ENCODE measurements at places on chromosomes 2 and 18.

GRCh38 chr18:13597068-13597467 is 129.3 kb downstream of the FAM210A start:
- DNase-seq = no peak

DNA sequence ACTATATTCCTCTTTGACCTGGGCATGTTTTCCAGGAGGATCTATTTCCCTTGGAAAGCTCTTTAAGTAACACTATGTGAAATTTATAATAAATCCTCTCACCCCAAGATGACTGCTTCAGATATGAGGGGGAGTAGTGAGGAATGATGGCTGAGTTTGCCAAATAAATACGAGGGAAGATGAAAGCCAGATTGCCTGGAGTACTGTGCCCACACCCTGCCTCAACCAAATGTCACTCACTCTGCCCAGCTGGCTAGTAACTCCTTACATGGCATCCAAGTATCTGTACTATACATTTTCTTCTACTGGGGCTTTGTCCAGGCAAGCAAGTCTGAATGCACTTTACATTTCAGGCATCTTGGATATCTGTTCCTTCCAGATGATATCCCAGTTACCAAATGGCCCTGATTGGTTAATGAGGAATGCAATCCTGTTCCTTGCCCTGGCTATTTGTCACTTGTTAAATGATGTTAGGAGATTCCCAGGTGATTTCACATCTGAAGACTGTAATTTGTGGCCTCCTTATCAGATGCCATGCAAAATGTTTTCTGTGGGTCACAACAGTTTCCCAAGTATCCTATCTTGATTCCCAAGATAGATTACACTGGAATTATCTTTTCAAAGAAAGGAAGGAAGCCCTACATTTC is 191.8 kb downstream of the IKZF2 start:
- DNase-seq = no peak

DNA sequence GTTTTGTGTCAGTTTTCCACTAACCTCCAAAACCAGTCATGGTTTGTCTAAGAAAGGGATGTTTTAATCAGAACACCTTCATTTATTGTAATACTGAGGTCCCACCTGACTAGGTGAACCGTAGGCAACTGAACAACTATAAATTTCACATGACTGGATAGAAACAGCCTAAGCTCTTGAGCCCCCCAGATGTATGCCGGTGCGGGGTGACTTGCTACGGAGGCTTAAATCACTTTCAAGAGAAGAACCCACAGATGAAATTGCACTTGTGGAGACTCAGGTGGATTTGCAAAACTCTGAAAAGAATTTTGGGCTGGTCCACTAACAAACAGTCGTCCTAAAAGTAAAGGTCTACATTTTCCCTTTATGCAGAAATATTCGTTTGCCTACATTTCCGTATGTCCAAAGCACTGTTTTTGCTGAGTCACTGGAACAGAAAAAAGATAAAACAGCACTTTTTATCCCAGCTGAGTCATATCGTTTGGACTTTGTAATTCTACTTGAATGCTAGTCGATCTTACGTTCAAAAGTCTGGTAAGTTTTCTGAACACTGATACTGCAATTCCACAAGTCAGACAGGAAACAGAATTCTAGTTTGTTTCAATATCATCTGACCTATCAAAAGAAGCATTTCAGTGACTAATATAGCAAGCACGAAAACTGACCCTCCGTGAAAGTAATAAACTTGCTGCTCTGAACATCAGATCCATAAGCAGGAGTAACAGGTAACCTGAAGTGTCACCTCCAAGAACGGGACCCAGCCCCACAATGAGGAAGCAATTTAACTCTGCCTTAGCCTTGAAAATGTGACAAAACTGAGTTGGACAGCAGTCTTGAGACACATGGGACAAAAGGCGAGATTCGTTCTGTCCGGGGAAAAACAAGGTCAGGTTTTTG is 18.1 kb downstream of the ZNF516 start:
- DNase-seq = no peak

GRCh38 chr2:224039080-224039769 is at the start of gene SERPINE2:
Gene SERPINE2, minus strand, starts transcription at chr2:224039286. Its CDS starts 37,386 bp downstream, at chr2:224001900.
- DNase-seq = no peak

DNA sequence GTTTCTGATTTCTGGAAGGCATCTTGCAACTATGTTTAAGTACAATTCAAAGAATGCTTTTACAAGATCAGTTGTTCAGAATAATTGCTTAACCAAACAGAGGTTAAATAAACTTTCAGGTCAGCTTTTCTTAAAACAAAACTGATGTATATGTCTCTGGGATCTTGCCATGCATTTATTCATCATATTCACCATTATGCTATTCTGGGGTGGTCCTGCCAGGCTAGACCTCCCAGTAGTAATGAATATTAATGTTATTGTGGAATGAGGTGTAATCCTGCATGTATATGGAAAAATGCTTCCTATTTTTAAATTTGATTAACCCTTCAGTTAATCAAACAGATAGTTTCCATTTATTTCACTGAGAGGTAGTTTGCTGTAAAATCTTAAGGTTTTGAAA is 129.3 kb upstream of the RGPD4 start:
- no peak for DNase-seq

GRCh38 chr18:59884351-59884750 is 15.4 kb upstream of the PMAIP1 start:
- DNase-seq = no peak

DNA sequence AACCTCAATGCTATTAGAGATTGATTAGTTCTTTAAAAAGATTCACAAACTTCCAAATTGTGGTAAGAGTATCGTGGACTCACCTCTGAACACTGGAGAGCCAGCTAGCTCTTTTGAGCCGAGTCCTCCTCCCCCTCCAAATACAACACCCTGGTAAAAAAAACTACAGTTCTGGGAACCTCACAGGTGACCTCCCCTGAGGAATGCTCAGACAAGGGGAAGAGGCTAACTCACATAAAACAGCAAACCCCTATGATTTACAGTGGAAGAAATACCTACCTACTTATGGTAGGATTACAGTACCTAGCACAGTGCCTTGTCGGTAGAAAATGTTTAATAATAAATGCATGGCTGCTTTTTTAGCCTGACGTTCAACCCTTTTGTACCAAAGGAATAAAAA is 8.4 kb downstream of the ZNF24 start:
- no peak for DNase-seq

GRCh38 chr2:45072862-45073237 is 63.6 kb upstream of the SIX2 start:
- no peak for DNase-seq

DNA sequence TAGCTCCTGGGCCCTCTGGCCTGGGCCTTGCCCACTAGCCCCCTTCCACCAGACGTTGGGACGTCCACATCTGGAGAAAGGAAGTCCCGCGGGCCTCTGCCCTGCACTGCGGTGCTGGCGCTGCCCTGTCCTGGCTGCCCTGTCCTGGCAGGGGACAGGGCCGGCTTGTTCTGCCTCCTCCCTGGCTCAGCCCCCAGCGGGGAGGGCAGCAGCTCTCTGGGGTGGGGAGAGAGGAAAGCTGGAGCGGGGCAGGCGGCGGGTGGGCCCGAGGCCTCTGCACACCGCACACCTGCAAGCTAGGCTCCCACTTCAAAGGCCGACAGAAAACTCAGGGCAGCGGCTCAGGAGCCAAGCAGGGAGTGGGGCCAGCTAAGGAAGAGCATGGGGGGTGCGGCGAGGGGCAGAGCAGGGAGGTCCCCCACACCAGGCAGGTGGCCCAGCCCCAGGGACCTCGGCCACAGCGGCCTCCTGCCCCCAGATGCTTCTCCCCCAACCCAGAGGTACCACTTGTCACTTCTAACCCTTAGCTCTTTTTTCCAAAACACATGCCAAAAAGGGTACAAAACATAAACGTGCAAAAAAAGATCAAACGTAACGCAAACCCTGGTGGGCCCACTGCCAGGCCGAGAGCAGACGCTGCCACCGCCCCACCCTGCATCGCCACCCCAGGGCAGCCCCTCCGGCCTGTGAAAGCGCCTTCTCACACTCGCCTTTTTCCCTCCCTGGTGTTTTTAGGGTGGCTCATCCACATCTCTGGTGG is 13.5 kb downstream of the SNED1 start:
- DNase-seq = no peak

DNA sequence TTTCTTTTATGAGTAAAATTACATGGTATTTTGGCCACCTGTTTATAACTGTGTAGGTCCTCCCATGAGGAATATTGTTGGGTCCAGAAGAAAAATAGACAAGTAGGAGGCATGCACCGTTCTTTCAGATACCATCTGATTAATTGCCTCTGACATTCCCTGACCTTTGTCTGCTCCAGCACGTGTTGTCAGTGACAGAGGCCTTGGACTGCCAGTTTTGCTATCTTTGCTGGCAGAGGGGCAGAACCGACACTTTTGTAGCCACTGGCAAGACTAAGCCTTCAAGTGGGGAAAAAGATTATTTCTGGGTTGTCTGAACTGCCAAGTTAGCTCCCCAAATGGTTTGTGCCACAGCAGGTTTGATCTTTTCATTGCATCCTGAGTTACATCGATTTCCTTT is 276.9 kb downstream of the CAMKMT start:
- no peak for DNase-seq

- no peak for DNase-seq
Measured at GRCh38 chr2:8276026-8276425, 405.8 kb upstream of the ID2 start.

GRCh38 chr2:98698896-98699295 is 32.0 kb downstream of the MGAT4A start:
- no peak for DNase-seq

DNA sequence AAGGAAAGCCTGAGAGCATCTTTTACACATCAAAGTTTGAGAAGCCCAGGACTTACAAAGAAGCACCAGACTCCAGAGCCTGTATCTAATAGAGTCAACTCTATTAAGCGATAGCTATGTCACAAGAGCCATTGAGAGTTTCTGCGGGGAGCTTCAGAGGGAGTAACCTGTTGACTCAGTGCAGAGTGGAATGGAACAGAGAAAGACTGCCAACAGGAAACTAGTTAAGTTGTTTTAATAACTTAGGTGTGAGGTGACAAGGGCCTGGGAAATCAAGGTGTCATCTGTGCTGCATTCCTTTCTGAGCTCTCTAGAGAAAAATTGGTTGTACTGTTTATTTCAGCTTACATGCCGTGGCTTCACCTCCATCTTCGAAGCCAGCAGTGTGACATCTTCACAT is 513.8 kb upstream of the POU3F3 start:
- no peak for DNase-seq

- DNase-seq = no peak
Measured at GRCh38 chr18:28716338-28716737, 539.4 kb upstream of the CDH2 start.

DNA sequence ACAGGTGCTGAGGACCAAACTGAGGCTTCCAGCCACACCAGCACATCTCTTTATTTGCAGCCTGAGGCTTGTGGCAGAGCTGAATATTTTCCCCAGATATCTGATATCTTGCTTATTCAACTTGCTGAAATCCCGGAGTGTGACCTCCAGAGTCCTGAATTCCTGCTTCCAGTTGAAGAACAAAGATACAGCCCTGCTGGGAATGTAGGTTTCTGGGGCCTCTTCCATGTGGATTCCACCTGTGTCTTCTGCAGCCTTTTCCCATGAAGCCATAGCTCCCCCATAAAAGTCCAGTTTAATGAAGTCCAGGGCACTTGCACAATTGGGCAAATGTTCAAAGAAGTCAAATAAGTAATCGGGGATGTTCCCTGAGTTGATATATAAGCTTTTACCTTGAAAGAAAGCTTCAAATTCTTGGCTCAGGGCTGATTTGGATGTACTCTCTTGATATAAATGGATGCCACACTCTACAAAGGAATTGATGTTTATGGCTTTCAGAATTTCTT is 14.9 kb downstream of the NLRC4 start:
- DNase-seq = no peak

GRCh38 chr18:51266773-51267172 is 69.3 kb upstream of the MEX3C start:
- DNase-seq = no peak

DNA sequence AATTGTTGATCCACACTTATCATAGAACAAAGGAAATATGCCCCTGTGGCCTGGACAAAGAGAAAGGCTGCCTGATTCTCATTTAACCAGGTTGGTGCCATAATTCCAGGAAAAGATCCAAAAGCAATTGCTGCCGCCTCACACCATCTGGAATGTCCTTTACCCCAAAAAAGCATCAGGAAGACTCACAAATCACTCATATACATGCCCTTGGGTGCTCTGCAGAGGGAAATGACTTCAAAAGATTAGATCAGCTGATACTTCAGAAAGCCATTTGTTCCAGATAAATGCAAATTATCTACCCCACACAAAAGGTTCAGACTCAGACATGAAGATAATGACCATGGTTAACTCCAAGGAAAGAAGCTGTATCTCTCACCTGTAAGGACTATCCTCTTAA is 285.8 kb downstream of the C1D start:
- no peak for DNase-seq

DNA sequence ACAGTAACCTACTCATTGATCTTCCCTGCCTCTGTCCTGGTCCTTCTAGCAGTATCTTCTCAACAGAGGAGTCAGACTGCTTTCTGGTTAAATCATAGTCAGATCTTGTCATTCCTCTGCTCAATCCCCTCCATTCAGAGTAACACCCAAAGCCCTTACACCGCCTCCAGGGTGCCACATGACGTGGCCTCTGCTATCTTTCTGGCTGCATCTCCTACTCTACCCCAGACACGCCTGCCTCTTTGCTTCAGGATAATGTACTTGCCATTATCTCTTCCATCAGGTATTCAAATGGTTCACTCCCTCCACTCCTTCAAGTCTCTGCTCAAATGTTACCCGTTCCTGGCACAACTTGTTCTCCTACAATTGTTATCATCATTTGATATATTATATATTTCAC is 36.3 kb upstream of the ACVR2A start:
- no peak for DNase-seq

GRCh38 chr2:118148133-118148532 is 59.9 kb downstream of the INSIG2 start:
- no peak for DNase-seq

DNA sequence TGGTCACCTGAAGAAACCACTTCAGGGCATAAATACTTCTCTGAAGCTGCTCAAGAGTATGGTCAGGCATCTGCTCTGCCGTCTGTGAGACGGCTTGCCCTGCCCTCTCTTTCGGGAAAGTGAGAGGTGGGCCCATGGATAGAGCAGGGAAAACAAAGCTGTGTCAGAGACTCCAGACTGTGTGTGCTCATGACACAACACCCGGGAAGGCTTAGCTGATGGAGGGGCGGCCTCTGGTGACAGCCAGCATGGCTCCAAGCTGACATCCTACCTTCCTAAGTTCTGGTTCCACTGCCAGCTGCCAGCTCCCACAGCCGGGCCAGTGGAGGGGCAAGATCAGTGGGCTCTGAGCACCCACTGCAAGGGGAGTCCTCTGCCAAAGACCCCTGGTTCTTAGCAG is 215.3 kb downstream of the ANKRD30B start:
- DNase-seq = no peak

- no peak for DNase-seq
Measured at GRCh38 chr2:75222527-75222926, 23.2 kb upstream of the TACR1 start.

Measured in thymus (tissue), 14 donors.